ENCODE measurements at places on chromosomes 1 and 21.

GRCh38 chr1:235225299-235225698 is 64.2 kb upstream of the RBM34 start:
- no peak for DNase-seq

- peak; percentile 91 for DNase-seq
Observed at GRCh38 chr1:60903591-60903990, 178.8 kb upstream of the NFIA start.

DNA sequence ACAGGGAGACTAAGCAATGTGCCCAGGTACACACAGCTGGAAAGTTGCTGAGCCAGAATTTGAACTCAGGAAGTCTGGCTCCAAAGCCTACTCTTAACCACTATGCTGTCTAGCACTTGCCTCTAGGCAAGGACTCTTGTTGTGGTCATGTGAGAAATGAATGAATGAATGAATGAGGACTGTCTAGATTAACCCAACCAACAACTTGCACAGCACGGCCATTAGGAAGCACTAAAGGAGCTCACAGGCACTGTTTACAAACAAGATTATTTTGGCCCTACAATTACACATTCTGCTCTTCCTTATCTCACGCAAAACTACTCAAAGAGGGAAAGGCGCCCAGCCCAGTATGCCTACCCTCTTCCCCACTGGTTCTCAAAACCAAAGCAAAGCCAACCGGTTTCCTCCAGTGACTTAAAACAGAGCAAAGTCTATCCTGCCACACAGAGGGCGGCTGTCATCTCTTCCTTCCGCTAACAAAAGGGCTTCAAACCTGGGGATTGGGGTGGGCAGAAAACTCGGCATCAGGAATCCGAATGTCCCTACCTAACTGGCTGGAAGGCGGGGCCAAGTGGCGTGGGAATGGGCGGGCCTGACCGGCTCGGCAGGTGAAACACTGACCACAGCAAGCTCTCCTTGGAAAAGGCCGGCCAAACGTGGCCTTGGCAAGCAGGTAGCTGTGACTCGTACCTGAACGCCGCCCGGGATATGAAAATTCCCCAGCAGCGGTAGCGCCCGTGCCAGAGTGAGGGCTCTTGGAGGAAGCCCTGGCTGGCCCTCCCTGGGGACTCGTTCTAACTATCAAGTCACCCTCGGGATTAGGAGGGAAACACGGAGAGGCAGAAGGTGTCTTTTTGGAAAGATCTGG is 948 bp downstream of the STK40 start:
- DNase-seq, result peak; percentile 24

DNA sequence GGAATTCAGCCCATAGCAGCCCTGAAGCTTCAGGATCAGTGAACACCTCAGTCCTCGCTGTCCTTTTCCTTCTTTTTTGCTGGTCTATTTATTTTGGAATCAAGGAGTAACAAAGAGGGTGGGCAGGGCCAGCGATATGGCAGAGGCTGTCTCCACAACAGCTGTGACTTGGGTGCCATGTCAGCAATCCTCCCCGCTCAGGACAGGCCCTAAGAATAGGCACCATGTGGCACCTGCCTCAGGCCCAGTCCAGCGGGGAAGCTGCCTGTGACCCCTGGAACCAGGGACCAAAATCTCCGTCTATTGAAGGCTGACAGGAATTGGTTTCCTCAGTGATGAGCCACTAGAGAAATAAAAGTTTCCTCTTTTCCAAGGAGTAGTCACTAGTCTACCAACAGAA is 58.6 kb upstream of the TNR start:
- DNase-seq, result no peak

- no peak for DNase-seq
Observed at GRCh38 chr1:56564615-56565014, 14.7 kb downstream of the PLPP3 start.

DNA sequence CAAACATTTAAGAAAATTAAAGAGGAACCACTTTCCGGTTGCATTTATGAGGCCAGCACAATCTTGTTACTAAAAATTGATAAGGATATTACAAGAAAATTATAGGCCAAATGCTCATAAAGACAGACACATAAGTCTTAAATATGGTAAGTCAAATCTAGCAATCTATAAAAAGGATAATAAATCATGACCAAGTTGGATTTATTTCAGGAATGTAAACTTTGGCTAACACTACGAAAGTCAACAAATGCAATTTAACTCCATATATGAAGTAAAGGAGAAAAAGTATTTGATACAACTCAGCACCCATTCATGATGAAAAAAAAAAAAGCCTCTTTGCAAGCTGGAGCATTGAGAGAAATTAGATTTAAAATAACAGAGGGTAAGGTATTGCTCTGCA is 6.3 kb downstream of the HHAT start:
- DNase-seq, result no peak

DNA sequence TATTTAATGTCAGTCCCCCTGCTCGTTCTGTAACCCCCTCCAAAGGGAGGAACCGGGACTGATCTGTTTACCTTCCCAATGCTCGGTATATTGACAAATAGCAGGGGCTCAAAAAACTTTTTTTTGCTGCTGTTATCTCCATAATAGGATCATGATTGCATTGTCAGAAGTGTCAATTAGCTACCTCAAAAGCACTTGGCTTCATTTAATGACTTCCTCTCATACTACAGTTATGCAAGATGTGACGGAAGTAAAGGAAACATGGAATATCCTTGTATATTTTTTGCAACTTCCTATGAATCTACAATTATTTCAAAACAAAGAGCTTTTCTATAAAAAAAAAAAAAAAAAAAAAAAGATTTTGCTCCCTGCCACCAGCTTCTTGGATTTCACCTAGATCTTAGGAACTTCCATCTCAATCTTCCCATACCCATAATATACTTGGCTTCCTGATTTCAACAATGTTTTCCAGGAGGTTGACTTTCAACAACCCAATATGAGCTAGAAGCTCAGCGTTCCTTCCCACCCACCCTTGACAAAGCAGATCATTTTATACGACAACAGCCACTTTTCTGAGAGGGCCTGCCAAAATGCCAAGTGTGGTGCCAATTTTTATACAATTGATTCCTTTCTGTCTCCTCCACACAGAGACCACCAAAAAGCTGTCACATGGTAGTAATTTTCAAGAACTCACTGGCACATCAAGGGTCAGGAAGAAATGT is 71.7 kb downstream of the SETD4 start:
- no peak for DNase-seq

- DNase-seq, result no peak
Observed at GRCh38 chr1:239446611-239447010, 60.2 kb downstream of the CHRM3 start.

GRCh38 chr1:202551683-202552082 is 158.6 kb downstream of the SYT2 start:
- DNase-seq, result no peak

- no peak for DNase-seq
Observed at GRCh38 chr21:24278711-24279110, 1328.6 kb downstream of the MRPL39 start.

Measured in MG63 (cell line).